ENCODE measurements at places on chromosomes 5 and 9.
A peak's percentile ranks its signal among the peaks of the same experiment; 100 is the strongest.

DNA sequence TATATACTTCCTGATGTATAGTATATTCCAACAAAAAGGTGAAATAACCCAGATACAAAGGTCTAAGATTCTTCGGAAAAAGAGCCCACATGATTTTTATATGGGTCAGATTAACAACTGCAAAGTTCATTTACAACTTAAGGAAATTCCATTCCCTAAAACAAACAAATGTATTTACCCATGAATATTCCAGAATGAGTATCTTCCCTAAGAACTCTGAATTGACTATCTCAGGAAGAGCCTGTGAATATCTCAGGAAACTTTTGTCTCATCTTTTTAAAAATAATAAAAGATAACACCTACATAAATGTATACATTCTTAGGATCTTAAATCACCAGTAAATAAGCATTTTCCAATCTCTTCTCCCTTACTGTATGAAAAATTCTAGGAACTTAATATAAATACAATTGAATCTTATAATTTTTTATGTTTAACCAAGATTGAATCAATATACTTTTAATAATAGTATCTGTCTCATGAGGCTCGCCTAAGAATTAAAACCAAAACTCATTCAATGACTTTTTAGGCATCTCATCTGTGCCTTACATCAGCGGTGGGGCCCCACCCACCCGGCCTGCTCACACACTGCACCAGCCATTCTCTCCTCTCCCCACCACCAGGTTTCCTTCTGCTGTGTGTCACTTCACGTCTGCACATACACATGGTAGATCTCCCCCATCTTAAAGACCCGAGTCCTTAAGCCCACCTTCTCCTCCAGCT, 78.1 kb downstream of the RAPGEF1 start:
- peak; percentile 73 for DNase-seq

DNA sequence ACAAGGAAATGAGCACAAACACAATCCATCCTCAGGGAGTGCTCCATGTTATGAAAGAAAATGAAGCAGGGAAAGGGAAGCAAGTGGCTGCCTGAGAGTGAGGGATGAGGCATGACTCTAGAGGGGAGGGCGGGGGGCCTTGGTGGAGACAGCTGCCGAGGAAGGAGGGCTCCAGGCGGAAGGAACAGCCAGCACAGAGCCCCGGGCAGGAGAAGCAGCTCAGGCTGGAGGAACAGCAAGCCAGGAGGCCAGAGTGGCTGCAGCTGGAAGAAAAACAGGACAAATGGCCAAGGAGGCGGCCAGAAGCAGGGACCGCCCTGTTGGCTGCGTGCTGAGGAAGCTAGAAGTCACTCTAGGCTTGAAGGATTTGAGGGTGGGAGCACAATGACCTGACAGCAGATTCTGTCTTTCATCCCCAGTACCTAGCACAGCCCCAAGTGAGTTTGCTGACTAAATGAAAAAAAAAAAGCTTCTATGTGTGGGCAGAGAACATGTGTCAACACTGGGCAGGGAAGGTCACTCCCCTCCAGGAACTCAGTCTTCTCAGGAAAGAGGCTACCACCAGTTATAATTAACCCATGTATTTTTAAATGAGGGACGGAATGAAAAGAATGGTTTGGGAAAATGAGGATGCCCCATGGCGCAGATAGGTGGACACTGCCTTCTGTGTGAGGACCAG, 142.8 kb downstream of the DCP2 start:
- no peak for DNase-seq

DNA sequence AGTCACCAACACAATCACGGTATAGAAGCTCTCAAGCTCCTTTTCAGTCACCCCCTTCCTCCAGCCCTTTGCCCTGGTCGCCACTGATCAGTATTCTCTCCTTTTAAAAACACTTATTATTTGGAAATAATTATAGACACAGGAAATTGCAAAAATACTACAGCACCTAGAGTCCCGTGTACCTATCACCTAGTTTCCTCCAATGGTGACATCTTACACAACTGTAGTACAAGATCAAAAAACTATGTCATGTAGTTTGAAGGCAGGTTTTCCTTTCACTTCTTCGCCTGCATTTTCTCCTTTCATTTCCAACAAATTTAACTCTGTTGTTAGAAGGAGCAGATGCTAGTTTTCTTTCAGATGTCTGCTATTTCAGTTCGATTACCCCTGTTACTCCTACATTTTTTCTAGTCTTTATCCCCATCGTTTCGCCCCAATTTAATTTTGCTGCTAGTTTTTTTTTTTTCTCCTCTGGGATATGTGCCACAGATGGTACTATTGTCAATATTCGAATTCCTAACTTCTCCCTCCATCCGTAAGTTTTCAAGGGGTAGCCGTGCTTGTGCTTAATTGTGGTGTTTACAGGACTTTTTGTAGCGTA, 612 bp upstream of the ATG10 start:
- DNase-seq = peak; percentile 61

- DNase-seq = no peak
These were observed 58.6 kb upstream of the LIFR start for GRCh38 chr5:38615042-38615441.

DNA sequence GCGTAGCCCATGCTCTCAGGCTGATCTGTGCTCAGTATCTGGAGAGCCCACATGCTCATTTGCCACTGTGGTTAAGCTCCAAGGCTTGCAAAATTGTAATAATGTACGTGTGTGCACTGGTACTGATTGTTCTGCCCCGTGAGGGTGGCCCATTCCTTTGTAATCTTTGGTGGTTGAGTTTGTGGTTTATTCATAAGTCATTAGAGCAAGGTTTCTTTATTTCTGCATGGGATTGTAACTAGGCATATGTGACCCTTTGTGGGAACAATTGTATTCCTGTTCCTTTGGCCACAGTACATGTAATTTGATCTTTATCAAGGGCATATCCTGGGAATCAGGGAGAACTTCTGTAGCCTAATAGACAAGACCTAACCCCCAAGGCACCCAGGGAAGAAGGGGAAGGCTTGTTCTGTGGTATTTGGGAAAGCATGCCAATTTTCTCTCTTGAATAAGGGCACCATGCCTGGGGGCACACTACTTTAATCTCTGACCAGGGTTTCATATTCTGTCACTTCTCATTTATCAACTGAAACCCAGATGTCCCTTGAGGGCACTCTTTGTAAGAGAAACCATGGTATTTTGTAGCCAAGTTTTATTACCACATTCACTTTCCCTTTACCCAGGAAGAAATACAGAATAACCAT, 74.6 kb downstream of the NPR3 start:
- no peak for DNase-seq

GRCh38 chr5:54224103-54224826, 86.1 kb downstream of the ARL15 start:
- DNase-seq = no peak

- DNase-seq = no peak
These were observed 89.2 kb downstream of the TEK start for GRCh38 chr9:27198190-27198589.

- DNase-seq = no peak
These were observed 95.0 kb upstream of the EPB41L4A start for GRCh38 chr5:112514111-112514510.

- DNase-seq = no peak
These were observed 5.9 kb upstream of the CXXC5 start for GRCh38 chr5:139642213-139642612.

- DNase-seq = peak; percentile 41
These were observed 844 bp upstream of the MCCC2 start for GRCh38 chr5:71586052-71586940.

DNA sequence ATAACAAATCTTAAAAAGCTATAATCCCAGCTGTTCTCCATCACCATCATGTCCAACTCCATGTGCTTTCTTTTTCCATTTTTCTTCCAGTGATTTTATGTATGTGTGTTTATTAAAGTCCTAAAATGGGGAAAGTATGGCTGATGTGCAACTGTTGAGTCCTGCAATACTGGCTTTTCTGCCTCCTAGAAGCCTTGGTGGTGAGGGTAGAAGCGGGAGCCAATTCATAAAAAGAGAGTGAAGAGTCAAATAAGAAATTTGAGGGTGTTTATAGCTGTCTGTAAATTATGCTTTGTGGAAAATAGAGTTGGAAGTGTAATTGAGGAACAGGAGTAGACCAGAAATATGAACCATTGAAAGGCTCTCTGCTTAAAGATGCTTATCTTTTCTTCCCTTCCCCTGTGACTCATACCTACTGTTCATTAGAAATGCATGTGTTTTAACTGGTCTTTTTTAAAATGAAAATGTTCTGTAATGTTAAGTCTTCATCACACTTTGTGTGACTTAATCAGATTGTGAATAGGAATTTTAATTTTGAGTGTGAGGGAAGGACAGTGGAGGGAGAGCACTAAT, 80.1 kb downstream of the ZCCHC7 start:
- no peak for DNase-seq

- peak; percentile 37 for DNase-seq
These were observed 74.6 kb downstream of the LMNB1 start for GRCh38 chr5:126851501-126852011.

GRCh38 chr5:53407373-53407772, 73.1 kb upstream of the FST start:
- DNase-seq = no peak

DNA sequence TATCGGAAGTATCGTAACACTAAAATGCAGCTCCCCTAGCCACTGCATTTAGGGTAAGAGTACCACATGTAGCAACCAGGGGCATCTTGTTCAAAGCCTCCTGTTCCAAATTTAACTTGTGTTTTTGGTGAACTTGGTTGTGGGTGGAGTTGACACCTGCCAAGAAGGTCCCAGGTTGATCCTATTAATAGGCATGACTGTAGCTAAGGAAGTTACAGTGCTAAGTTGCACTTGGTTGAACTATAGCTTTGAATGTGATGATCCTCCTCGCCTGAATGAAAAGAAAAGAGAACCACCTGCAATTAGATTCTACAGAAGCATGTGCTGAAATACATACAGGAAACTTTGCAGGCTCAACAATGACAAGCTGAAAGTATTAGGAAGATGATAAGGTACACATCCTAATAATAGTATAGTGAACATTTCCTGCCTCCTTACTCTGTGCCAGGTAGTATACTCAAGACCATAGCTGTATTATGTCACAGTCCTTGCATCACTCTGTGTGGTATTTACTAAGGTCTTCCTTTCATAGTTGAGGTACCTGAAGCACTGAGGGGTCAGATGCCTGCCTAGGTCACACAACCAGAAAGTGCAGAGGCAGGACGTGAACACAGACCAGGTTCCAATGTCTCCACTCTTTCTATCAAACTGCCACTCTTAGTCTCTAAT, 64.5 kb upstream of the PIP5K1B start:
- no peak for DNase-seq

GRCh38 chr9:78871452-78872331, 574.8 kb downstream of the PSAT1 start:
- no peak for DNase-seq

GRCh38 chr9:98222885-98223691, 30.7 kb upstream of the CORO2A start:
- DNase-seq = no peak

- no peak for DNase-seq
These were observed 54.3 kb upstream of the BOD1 start for GRCh38 chr5:173670791-173671120.

DNA sequence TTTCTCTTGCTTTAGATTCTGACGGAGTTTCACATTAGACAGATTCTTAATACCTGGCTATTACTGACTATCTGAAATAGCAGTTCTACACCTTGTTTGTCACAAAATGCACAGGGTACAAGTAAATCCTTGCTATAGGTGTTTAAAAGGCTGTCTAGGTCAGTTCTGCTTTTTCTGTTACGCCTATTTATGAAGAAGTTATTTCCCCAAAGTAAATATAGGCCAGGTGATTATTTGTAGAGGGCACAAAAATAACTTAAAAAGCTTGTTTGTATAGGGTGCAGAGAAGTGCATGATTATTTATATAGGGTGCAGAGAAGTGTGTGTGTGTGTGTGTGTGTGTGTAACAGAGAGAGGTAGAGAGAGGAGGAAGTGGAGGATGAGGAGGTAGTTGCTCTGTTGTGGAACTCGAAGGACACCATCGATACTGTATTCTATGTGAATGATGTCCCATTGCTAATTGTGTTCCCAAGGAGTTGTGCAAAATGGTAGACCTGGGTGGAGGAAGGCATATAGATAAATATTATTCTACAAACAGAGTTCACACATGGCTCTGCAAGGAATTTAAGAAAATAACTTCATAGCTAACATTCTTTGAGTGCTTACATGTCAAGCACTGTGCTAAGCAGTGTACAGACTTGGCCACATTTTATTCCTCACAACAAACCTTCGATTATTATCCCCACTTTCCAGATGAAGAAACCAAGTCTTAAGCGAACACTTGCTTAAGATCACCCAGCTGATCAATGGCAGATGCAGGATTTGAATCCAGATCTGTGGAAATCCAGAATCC, 96.3 kb upstream of the EQTN start:
- no peak for DNase-seq

GRCh38 chr5:93607367-93608258, 24.6 kb downstream of the NR2F1 start:
- peak; percentile 59 for DNase-seq

DNA sequence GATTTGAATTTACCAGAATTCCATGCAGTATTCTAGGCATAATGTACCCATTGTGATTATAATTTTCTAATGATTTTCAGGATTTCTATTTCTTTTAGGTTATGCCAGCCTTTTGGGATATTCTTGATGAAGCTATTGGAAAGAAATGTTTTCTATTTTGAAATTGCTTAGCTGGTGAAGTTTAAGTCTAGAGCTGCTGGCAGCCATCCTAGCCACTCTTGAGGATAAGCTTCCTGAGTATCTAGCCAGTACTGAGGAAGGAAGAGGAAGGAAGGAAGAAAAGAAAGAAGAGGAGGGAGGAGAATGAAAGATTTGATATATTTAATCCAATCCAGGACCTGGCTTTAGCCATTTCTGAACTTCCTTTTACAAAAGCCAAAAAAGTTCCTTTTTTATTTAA, 142.1 kb upstream of the DAB2 start:
- DNase-seq = no peak

DNA sequence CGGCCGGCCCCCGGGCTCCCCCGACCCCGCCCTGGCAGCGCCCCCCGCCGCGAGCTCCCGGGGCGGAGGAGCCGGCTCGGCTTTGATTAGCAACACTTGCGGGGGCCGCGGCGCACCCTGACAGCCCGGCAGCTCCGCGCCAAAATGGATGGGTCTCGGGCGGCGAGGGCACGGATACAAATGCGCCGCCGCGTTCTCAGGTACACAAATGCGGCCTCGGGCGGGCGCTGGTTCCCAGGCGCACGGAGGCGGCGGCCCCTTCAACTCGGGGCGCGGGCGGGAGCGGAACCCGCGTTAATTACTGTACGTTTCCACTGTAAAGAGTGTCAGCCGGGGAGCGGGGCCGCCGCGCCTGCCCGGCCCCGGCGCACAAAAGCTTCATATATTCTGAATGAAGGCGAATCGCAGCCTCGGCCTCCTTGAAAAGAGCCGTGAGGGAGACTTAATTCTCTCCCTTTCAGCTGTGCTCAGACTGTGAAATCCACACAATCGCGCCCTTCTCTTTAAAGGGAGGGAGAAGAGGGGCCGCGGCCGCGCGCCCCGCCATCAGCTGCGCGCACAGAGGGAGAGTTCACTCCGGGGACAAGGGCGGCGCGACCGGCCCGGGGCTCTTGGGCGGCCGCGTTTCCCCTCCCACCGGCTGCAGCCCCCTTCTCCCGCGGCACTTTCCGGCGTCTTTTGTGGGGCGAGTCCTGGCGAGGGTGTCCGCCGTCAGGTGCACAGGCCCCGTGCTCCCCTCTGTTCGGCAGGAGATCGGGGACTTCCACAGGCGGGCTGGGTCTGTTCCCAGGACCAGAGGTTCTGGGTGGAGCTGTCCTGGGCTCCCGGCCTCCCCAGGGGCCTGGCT, 27.0 kb downstream of the MSX2 start:
- no peak for DNase-seq

Data from CD4-positive, alpha-beta T cell treated with Interleukin-10 for 1 hour (primary cell).